ENCODE measurements at places on chromosomes 5 and 9.

DNA sequence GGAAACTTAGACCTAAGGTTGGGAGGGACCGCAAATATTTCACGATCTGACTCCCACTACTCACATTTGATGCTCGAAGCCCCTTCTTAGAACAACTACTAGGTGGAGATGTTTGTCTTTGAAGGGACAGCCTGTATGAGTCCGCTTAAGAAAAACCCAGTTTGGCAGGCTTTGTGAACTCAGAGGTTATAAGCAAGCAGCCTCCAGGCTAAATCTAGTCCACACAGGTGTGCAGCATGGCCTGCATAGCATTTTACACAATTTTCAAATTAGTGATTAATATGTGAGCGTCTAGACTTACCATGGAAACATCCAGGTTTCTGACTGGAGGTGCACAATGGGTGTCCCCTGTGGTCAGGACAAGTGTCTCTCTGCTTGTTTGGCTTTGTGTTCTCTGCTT lies 127.1 kb downstream of the KIF4B start:
- no peak for DNase-seq

DNA sequence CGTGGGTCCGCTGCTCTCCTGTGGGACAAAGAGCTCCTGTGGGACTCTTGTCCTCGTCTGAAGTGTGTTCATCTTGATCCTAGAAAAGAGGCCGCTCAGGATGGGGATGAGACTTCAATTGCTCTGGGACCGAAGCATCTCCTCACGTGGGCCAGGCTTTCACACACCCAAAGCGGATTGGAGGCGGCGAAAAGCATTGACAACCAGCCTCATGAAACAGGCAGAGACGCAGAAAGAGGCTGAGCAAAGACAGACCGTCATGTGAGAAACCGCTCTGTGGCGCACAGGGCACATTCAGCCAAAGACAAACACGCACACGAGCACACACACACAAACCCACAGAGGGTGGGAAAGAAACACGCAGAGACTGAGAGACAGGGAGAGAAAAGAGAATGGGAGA lies 479.5 kb downstream of the SPATA31A7 start:
- no peak for DNase-seq

- no peak for DNase-seq
These were observed 258.5 kb upstream of the PPP1R2B start for GRCh38 chr5:156591631-156592030.

GRCh38 chr9:76810377-76810957 lies 46.2 kb downstream of the PCA3 start:
- DNase-seq: no peak

DNA sequence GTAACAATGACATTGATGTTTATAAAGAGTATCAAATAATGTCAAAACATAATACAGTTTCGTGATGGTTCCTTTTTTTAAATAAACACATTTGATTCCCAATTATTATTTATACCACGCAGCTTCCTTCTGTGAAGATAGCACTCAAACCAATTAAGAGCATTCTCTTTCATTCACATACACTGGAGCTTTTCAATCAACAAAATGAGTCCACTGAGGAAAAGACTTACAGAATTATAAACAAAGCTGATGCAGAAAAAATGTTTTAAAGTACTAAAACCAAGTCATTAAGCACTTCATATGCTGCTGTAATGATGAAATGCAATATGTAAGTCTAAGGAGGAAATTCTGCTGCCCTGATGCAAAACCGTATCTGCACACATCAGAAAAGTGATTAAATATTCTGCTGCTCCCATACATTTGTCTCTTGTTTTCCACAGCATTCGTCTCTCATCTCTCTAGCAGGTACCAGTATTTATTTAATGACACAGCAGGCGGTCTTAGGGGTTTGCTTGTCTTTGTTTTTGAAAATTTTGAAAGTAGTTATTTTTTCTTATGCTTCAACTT lies 147.1 kb downstream of the CDH10 start:
- no peak for DNase-seq

DNA sequence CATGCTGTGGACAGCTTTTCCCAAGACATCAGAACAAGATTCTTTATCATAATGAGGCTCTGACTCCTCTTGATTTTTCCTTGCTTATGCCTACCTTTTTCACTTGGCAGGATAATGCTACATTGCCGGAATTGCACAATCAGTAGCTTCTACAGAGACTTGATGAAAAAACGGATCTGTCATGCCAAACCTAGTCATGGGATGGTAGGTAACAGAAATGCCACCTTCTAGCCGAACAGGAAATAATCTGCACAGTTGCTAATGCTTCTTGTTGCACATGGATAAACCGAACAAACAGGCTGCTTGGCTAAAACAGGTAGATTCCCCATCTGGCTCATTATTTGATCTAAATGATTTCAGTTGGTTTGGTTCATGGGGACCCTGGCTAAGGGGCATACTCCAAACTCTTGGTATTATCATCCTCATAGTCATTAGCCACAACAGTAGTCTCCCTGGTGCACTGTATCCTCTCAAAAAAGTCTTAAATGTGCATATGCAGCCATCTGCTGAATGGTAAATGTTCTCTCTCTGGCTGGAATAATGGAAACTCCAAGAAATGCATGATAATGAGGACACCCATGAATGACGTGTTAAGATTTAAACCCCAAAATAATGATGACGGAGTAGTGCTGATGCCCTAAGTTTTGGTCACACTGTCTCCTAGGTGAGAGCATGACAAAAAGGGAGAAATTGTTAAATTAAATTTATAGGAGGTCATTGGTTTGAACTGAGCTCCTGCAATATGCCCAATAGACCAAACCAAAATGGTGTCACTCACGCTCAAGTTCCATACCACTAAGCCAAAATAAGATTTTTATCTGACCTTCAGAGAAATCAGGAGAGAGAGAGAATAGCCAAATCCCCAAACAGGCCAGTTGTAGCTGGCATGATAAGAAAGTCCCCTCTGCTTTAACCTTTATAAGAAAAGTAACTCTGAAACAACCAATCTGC lies 47.0 kb downstream of the RAPGEF1 start:
- no peak for DNase-seq

DNA sequence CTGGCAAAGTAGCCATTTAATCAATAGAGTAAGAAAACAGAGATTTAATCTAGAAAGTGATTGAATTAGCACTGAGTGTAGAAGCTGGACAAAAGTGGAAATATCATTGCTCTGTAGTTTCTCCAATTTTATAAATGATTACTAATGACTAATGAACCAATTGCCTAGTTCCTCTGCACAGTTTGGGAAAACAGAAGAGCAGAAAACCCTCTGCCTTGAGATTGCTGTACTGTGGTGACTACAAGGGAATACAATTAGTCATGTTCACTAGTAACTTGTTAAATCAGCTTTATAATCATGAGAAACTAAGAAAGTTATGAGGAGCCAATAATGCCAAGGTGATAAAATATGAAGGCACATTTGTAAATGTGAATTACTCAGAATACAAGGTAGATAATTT lies 21.1 kb upstream of the C6 start:
- no peak for DNase-seq

GRCh38 chr9:110940951-110941557 lies 97.2 kb downstream of the LPAR1 start:
- no peak for DNase-seq

DNA sequence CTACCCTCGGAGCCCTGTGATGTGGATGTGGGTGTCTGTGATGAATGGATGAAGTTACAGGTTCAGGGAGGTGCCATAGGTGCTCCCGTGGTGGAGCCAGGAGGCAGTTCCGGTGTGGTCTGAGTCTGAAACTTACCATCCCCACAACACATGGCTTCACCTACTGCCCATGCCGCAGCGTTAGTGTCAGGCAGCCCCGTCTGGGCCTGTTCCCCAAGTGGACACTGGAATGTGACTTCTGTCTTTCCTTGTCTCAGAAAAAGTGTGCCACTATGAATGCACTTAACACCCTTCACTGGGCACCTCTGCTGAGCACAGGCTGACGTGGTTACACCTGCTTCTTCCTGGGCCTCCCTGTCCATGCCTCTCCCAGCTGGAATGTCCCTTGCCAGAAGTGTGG lies 8.6 kb downstream of the ANKRD33B start:
- no peak for DNase-seq

DNA sequence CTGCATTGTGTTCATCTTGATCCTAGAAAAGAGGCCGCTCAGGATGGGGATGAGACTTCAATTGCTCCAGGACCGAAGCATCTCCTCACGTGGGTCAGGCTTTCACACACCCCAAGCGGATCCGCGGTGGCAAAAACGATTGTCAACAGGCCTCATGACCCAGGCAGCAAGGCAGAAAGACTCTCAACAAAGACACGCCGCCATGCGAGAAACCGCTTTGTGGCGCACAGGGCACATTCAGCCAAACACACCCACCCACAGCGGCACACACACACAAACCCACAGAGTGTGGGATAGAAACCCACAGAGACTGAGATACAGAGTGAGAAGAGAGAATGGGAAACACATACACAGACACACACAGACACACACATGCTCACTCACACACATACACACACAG lies 483.4 kb downstream of the SPATA31A7 start:
- DNase-seq: no peak
